ENCODE measurements at places on chromosomes 5 and 9.
A peak's percentile ranks its signal among the peaks of the same experiment; 100 is the strongest.

DNA sequence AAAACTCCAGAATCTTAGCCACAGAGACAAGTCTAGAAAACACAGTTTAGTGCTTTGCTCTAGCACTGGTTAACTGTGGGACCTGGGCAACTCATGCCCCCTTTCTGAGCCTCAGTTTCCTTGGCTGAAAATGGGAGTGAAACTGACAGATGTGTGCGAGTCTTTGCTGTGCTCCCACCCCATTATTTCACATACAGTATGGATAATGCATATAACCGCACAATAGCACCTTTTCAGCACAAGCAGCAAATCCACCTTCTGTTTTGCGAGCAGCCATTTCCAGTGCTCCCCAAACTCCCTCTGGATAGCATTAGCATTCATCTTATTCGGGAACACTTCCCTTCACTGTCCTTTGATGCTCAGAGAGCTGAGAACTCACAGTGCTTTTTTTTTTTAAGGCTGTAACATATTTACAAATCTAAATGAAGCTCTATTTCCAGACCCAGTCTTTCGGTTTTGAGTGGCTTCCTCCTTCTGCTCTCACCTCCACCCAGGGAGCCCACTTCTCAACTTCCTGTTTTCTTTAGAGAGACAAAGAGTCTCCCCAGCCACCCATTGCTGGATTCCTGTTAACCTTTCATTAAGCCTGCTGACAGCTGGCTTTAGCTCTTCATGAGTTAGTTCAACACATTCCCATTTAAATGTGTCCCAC, 49.2 kb downstream of the TIMD4 start:
- DNase-seq: no peak

GRCh38 chr5:135254183-135254582, 144.8 kb downstream of the MACROH2A1 start:
- no peak for DNase-seq

DNA sequence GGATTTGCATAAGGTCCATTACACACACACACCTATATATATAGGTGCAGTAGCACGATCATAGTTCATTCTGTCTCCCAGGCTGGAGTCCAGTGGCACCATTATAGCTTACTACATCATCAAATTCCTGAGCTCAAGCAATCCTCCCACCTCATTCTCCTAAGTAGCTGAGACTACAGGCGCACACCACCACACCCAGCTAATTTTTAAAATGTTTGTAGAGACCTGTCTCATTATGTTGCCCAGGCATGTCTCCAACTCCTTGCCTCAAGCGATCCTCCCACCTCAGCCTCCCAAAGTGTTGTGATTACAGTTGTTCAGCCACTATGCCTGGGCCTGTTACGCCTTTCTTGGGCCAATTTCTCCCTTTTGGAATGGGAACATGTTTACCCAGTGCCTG, 39.7 kb downstream of the DNAJB5 start:
- no peak for DNase-seq

DNA sequence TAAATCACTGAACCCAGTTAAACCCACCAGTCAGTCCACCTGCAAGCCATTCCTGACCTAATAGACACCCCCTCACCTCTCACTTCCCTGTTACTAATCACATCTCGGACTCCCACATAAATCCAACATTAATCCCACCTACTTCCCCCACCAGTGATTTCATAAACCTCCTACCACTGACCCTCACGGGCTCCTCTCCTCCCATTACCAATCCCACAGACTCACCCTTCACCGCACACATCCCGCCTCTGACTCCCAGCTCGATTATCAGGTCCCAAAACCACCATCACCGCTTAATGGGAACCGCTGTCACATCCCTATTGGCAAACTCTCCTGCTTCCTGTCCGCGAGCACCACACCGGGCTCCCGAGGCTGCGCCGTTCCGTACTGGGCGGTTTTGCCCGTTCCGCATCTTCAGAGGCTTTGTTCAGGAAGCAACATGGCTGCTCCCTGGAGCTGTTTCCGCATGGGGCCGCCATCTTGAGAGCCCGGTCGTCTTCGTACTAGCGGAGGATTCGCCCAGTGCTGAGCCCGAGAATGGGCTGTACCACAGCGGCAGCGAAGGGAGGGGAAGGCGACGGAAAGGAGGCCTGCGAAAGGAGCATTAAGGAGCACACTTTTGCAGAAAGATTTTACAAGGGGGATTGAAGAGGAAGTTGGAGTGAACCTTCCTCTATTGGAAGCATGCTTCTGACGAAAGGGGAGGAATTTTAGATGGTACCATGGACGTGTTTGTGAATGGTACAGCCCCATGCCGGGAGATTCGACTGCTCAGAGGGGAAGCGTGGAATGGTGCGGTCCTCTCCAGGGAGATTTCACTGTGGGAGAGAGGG, at the start of gene ZNF300:
Gene ZNF300 (minus strand): TSS at position 502 of the 833 bp plus-strand sequence. CDS start 1,825 bp downstream, outside the sequence.
- DNase-seq: peak; percentile 22

GRCh38 chr9:111436571-111436970, 47.6 kb downstream of the ECPAS start:
- DNase-seq: no peak

GRCh38 chr5:177545487-177546257, 8.7 kb downstream of the FAM193B start:
- DNase-seq: no peak

GRCh38 chr9:97293818-97294217, 13.6 kb upstream of the CCDC180 start:
- no peak for DNase-seq

- DNase-seq: no peak
Measured at GRCh38 chr5:54743581-54743980, 226.0 kb downstream of the SNX18 start.

GRCh38 chr5:157546456-157547100, 29.0 kb downstream of the ADAM19 start:
- no peak for DNase-seq

GRCh38 chr5:135700731-135701130, 121.9 kb upstream of the CXCL14 start:
- DNase-seq: no peak

- DNase-seq: peak; percentile 89
Measured at GRCh38 chr9:2466703-2467102, 154.9 kb upstream of the VLDLR start.

GRCh38 chr9:21385131-21385670, at the start of gene IFNA2:
IFNA2 (minus strand) TSS chr9:21385398; CDS start chr9:21385329, 69 bp downstream.
- DNase-seq: no peak

- DNase-seq: no peak
Measured at GRCh38 chr5:151677776-151678545, 8.8 kb downstream of the SPARC start.

DNA sequence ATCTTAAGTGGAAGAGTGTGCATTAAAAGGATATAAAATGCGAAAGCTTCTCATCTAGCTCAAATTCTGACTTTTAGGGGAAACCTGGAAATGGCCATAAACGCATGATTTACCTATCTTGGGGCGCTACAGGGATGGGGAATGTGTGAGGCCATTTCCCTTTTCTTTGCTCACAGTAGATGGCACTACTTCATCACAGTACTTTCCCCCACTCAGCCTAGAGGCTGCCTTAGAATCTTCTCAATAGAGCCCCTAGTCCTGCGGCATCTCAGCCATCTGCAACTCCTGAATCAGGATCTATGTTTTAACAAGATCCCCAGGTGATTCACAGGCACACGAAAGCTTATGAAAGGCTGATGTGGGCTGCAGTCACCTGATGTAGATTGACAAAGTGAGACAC, 110.8 kb downstream of the LHFPL2 start:
- peak; percentile 7 for DNase-seq

DNA sequence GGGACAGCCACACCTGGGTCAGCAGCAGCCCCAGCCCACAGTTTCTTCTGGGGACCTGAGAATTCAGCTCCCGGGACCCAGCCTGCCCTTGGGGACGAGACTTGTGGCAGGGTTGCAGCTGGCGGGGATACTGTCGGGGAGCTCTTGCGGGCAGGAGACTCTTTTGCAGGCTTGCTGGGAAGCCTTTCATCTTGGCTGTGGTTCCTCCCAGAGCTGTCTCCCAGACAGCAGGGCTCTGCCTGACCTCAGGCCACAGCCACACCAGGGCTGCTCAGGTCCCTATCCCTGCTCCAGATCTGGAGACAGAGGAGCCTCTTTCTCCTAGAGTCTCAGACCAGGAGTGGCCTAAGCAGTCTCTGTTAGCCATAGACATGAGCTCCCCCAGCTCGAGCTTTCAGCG, 4.7 kb upstream of the MYMK start:
- no peak for DNase-seq

DNA sequence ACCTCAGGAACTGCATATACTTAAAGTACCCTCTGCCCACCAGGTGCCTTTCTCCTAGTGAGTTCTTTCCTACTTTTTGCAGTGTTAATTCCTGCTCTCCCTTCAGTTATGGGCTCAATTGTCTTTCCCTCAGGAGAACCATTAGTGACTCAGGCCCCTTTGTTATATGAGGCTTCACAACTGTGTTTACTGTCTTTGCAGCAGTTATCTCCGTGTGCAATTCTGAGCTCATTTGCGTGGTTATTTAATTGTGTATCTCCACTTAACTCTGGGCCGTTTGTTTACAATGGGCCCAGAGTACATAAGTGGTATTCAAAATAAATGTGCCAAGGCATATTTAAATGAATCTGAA, 9.6 kb downstream of the FBXO38 start:
- DNase-seq: peak; percentile 83

- DNase-seq: no peak
Measured at GRCh38 chr5:9497347-9497746, 48.5 kb downstream of the SEMA5A start.

DNA sequence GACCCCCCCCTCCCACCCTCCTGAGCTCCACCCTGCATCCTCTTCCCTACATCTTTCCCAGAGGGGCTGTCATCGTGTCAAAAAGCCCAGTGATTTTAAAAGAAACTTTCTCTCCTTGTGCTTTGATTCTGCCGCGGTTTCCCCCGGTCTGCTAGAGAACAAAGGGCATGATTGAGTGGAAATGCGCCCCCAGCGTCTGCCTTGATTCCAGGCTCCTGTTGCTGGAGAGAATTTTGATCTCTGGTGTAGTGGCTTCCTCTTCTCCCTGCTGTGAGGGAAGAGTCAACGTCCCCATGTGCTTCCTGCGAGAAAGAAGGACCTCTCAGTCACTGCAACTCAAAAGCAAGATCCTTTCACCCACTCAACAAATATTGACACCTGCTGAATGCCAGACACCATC, 61.9 kb upstream of the RAPGEF1 start:
- DNase-seq: no peak

DNA sequence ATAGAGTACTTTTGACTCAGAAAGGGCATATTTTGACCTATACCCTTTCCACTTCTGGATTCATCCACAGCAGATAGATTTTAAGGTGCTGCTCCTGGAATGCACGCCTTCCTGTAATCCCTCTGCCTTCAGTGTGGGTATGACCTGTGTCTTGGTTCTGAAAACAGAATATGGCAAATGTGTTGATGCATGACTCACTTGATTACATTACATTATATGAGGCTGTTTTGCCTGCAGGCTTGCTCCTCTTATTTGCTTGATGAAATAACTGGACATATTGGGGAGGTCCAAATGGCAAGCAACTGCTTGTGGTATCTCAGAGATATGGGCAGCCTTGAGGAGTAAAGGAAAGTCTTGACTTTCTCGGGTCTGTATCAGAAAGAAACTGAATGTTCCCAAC, 468.6 kb downstream of the CDH18 start:
- DNase-seq: no peak

DNA sequence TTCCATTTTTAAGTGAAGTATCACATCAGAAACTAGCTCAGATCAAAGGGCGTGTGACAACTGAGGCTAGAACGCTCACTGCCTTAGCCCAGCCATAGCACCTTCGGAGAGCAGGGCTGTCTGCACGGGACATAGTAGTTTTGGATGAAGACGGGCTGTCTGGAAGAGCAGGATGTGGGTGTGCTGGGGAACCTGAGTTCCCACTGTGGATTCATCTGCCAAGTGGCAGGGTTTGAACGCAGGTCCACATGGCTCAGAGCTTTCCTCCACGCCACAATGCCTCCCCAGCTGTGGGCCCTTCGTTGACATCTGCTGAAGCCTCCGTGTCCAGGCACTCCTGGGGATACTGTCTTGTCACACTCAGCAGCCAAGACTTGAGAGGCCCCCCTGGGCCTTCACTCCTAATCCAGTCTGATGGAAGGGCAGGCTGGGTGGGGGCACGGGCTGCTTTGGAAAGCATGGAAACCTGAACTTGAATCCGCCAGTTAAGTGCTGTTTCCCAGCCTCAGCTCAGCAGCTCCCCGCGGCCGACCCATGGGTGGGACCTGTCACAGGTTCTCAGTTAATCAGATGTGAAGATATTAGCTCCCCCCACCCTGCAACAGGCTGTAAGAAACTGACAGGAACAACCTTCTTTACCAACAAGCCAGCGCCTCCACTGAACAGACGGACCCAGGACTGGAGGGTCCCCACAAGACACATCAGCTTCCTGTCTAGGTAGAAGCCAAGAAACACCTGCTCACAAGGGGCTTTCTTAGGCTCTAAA, 228.1 kb downstream of the FANCC start:
- no peak for DNase-seq

- DNase-seq: no peak
Measured at GRCh38 chr5:132110930-132111329, 37.3 kb downstream of the CSF2 start.

- no peak for DNase-seq
Measured at GRCh38 chr9:4742246-4742645, 1.2 kb upstream of the AK3 start.

- DNase-seq: no peak
Measured at GRCh38 chr9:94757158-94757557, 30.7 kb downstream of the AOPEP start.

DNA sequence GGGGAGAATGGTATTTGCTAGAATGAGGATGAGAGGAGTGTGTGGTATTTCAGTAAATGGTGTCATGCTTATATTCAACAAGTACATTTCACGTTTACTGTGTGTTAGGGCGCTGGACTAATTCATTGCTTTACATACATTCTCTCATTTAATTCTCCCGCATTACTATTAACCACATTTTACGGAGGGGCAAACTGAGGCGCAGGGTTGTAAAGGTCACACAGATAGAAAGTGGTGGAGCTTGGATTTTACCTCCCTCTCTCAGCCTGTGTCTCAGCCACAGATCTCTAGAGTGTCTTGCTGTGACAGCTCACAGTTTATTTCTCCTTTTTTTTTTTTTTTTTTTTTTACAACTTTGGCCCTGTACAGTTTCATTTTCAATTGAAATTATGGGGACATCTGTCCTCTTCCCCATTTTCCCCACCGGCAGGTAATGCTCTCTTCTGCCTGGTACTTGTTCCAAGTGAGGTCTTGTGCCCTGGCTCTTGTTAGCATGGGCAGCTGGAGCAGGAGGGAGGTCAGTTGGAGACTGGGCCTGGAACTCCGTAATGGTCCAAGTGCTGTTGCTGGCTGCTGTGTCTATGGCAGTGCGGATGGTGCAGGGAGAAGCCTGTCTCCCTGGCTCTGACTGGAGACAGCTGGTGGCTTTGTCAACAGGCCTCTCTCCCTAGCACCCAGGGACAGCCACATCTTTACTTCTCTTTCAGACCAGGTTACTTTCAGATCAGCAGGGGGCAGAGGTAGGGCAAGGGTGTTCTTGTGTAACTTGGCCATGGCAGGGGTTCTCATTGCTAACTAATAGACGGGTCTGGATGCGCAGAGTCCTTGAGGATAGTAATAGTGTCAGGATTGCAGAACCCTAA, 20.5 kb upstream of the NDST1 start:
- no peak for DNase-seq

- no peak for DNase-seq
Measured at GRCh38 chr5:12237837-12238575, 333.8 kb upstream of the CTNND2 start.

- DNase-seq: no peak
Measured at GRCh38 chr5:57817001-57817453, 334.4 kb upstream of the ACTBL2 start.

- DNase-seq: peak; percentile 80
Measured at GRCh38 chr9:126420643-126421564, 94.3 kb downstream of the MVB12B start.

GRCh38 chr9:33952066-33952465, 96.6 kb downstream of the UBAP2 start:
- DNase-seq: no peak

All from NCI-H526 treated with DMSO at 0.1 percent for 48 hours (cell line).